Effector CD8-positive, alpha-beta T cell (primary cell): ENCODE measurements at places on chromosomes 16 and 17.

DNA sequence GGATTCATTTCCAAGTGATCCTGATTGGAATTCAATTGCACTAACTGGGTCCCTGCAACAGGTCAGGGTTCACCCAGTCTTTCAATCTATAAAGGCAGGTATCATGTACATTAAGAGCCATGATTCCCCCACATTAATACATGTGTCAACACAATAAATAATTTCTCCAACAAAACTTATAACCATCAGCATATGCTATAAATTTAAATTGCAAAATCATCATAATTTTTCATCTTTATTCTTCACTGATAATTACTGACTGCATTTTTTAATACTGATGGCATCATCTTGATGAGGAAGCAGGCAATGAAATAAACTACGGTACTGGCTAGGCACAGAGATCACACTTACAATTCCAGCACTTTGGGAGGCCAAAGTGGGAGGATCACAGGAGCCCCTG is 59.4 kb downstream of the ZFHX3 start:
- DNase-seq = no peak

- no peak for DNase-seq
Measured at GRCh38 chr16:27547134-27547533, 2.6 kb downstream of the GTF3C1 start.

- no peak for DNase-seq
Measured at GRCh38 chr16:12252616-12253015, 276.1 kb downstream of the SNX29 start.

DNA sequence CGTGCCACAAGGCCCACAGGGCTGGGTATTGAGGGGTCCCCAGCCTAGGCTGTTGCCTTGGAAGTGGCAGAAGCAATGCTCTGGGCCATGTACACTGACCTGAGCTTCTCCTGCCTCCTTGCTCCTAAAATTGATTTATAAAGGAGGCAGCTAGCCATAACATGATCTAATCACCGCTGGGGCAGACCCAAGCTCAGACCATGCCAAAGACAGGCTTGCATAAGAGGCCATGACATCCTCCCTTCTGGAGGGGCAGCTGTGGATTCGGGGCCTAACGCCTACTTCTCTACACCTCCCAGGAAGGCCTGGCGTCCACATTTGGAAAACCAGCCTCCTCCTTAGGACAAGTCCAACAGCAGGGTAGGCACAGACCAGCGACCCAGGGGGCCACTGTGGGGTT is 12.3 kb downstream of the HSD11B2 start:
- no peak for DNase-seq

- no peak for DNase-seq
Measured at GRCh38 chr16:24909856-24910255, 64.1 kb downstream of the SLC5A11 start.

- DNase-seq = no peak
Measured at GRCh38 chr16:85490407-85491057, 122.6 kb upstream of the GSE1 start.

DNA sequence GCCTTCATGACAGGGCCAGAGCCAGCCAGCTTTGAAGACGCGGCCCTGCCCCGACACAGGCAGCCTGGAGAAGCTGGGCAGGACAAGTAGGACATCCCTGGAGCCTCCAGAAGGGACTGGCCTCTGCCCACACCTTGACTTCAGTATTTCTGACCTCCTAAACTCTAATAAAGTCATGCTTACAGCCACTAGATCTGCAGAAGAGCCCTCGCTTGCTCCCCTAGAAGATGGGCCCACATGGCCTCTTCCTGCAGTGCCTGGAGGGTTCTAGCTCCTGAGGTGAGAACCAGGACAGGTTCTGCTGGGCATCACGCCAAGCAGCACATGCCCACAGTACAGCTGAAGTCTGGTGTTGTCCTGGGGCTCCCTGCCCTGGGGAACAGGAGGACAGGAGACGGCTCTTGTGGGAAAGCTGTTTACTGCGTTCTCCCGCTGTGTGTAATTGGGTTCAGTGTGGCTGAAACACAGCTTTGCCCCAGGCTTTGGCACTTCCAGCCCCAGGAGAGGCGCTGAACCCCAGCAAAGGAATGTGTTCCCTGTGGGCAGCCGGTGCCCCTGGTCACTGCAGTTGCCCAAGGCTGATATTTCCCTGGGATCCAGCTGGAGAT is 2.6 kb downstream of the APRT start:
- no peak for DNase-seq

DNA sequence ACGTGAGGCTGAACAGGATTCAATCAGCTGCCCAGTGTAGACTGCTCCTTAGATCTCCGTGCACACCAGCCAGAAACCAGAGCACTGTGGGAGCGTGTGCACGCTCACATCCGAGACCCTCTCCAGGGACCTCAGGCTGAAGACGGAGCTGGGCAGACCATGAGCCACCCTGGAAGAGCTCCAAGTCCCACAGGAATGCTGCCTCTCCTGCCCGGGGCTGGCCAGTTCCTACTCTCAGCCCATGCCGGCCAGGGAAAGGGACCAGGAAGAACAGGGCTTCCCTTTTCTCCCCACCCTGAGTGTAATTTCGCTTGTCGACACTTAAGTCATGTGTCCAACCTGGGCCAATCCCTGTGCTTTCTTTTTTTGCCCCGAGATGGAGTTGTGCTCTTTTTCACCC is 6.9 kb downstream of the ALYREF start:
- no peak for DNase-seq

DNA sequence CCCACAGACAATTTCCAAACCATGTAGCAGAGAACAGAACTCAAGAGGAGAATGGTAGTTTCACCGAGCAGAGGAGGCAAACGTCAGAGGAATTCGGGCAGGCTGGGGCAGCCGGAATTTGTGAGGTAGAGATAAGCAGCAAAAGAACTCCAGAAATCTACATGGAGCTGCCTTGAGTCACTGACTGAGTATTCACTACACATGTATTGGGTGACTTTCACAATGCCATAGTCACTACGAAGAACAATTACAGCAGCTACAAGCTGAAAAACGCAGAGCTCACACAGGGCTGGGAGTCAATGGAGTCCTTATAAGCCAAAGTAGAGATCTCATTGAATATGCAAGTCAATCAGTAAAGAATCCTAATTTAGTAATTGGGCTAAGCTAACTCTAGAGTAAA is 13.4 kb downstream of the CMC2 start:
- DNase-seq = no peak

- no peak for DNase-seq
Measured at GRCh38 chr17:56480501-56480900, 113.0 kb upstream of the NOG start.

GRCh38 chr16:15897121-15897780 is 8.8 kb upstream of the CEP20 start:
- no peak for DNase-seq

GRCh38 chr17:80779336-80779735 is 212.3 kb upstream of the CHMP6 start:
- no peak for DNase-seq

GRCh38 chr16:77790912-77791311 is 2.5 kb downstream of the VAT1L start:
- no peak for DNase-seq

GRCh38 chr16:79381603-79382042 is 218.9 kb downstream of the MAF start:
- DNase-seq = no peak

GRCh38 chr16:11684231-11685025 is 16.2 kb downstream of the SNN start:
- DNase-seq = no peak

GRCh38 chr17:6712058-6712853 is 913 bp downstream of the SLC13A5 start:
- DNase-seq = no peak

- no peak for DNase-seq
Measured at GRCh38 chr16:87216148-87216840, 100.9 kb downstream of the C16orf95 start.

- DNase-seq = no peak
Measured at GRCh38 chr16:82748026-82748425, 121.3 kb downstream of the CDH13 start.

DNA sequence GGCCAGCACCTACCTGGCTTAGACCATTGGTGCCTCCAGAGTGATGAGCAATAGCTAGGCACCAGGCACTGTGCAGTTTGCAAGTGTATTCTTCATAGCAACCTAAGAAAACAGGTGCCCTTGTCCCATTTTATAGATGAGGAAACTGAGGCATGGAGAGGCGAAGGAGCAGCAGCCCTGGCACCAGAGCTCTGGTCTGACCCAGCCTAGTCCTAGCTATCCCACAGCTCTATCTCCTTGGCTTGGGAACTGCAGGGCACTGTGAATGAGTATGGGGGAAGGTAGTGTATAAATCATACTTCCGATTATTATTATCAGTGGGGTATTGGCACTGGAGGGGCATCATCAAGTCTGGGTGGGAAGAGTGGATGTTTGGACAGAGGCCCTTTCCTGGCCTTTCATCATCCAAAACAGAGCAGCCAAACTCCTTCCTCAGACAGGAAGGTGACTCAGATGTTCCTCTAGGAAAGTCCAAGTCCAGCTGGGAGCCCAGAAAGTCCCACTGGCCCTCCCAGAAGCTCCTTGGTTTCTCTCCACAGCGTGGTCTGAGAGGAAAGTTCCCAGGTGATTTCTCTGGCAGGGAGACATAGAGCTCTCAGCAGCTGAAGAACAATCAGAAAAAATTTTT is 32.0 kb upstream of the PLLP start:
- no peak for DNase-seq

DNA sequence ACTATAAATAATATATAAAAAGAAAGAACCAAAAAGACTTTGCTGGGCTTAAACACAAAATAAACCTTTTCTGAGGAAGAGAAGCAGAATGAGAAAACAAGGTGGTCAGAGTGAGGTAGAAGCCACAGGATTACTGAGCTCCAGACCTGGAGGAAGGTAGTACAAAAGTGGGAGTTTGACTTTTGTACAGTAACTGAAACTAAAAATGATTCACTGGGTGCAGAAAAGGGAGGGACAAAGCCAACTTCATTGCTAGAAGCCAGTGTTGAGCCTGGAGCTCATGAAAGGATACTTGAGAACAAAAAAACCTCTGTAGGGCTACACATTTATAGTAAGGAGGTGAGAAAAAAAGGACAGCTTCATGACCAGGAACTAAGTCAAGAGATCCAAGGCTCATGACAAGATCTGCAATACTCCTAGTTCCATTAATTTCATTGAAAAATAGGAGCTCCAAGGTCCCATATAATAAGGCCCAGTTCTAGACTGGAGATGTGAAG is 45.5 kb downstream of the PKD1L3 start:
- DNase-seq = no peak

DNA sequence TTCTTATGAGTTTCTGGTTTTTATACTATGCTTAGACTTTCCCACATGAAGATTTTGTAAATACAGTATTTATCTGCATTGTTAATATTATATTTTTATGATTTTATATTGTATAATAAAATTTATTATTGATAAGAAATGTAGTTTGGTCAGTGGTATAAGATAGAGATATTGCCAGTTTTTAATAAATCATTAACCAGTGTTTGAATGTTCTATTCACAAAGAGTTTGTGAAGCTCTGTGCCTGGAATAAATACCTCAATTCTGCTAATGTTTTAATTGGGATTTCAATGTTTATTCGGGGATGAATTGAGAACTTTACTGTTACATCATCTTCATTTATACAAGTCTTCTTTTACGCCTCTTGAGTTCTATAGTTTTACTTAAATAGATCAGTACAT is 16.9 kb downstream of the COX10 start:
- no peak for DNase-seq
